ENCODE measurements at places on chromosomes 7 and 10.

DNA sequence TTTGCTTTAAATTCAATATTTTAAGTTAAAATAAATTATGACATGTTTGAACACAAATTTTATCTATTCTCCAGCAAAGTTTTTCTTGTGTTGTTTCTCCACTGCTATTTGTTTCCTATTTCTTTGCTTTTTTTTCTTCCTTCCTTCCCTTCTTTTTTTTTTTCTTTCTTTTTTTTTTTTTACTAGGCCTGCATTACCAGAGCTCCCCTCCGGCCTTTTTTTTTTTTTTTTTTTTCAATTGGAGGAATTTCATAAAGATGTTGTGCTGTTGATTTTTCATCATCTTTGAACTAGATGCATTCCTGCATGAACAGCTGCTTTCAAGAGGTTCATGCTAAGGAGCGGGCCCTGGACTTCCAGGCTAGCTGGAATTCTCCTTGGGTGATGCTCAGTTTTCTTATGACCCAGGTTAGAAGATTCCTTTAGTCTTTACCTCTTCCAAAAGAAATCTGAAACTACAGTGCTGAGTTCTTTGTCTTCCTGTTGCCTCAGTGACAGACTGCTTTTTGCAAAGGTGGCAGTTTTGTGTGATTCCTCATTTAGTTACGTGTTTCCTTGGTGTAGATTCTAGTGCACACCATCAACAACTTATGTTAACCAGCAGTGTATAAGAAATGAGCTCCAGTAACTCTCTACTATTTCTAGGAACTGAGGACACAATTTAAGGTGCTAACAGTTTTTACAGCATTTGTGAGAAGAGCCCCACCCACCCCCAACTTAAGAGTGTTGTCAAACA, 4.8 kb upstream of the CAMK1D start:
- no peak for DNase-seq

- no peak for DNase-seq
Measured at GRCh38 chr7:80145780-80146422, 11.3 kb downstream of the GNAI1 start.

DNA sequence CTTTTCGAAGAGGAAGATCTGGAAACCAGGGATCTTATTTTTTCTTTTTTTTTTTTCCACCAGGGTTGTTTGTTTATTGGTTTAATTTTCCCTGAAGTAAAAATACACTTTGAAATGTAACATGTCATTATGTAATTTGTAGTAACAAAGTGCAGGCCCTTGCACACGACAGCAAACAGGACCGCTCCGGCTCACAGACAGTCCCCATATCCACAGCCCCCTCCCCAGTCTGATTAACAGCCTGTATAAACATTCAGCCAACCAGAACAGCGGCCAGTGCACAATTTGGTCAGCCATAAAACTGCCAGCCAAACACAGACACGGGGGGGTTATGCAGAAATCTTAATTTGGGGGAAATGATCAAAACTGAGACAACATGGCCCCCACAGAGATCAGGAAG, 431.6 kb upstream of the NPVF start:
- no peak for DNase-seq

DNA sequence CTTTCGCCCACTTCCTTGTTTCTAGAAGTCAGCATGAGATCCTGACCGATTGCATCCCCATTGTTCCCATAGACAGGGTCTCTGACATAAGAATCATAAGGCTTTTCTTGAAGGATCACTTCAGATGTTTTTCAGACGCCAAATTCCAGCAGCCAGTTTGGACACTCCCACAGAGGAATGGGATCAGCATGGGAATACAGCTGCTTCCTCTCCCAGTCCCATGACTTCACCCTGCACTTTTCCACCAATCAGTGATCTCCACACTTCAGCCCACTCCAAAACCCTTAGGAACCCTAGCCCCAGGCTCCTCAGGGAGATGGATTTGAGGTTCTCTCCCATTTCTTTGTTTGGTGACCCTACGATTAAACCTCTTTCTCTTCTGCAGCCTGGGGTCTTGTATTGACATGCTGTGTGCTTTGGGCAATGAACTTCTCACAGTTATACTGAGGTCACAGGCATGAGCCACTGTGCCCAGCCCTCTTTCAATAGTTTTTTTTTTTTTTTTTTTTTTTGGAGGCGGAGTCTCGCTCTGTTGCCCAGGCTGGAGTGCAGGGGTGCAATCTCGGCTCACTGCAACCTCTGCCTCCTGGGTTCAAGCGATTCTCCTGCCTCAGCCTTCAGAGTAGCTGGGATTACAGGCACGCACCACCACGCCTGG, 52.8 kb upstream of the CHST3 start:
- DNase-seq, result peak; percentile 53

DNA sequence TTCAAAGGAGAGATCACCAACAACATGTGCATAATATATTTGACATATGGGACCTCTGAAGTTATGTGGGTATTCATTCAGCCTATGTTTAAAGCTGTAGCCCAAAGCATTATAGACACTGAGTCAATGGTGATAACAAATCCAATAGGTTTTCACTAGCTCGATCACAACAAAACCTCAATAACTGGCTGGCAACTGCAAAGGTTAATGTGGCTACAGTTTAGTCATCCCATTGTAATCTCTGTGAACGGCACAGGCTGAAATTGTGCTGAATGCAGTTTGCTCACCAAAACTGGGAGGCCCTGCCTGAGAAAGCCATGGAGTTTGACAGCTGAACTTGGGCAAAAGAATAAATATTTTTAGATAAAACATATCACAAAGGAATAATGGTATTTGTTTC, 152.4 kb upstream of the ADO start:
- DNase-seq, result peak; percentile 10

All from MV-4-11 (cell line).